BJ (cell line): ENCODE measurements at places on chromosomes 6 and 20. TPM values are rescaled to one million over a fixed set of nuclear protein-coding genes. Genes with fewer than 3 reads are reported as not detected.

DNA sequence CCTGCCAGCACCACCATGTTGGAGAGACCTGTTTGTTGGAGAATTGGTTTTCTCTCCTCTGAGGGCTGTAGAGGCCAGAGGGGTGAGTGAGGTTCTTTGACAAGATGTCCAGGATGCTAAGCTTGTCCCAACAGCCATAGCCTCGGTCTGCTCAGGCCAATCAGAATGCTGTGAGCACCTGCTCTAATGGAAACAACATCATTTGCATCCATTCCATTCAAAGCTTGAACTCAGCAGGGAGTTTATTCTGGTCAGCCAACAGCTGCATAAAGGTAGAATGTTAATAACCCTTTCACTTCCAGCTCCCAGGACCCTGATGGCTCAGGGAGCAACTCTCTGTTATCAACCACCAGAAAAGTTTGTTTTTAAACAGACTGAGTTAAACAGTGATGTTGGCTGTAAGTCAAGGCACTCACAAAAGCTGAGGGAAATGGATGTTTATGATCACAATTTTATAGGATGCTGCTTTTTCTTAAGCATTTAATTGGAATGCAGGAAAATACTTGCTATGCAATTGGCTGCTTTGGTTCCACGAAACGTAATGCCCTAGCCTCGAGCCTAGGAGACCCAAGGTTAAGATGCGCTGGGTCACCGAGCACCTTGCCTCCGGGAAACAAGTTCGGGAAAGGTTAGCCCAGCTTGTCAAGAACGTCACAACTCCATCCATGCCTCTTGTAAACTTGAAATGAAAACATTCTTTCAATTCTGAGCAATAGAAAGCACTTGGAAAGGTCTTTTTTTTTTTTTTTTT lies 155.2 kb downstream of the NFATC2 start:
- no peak for DNase-seq

Gene OPRL1
- 0.66 and 0.97 TPM in 2 replicates for polyA plus RNA-seq

Gene CCN2
- 318 and 326 TPM in 2 replicates for polyA plus RNA-seq

- no peak for DNase-seq
Measured at GRCh38 chr20:62142252-62143080, 728 bp downstream of the PSMA7 start.

DNA sequence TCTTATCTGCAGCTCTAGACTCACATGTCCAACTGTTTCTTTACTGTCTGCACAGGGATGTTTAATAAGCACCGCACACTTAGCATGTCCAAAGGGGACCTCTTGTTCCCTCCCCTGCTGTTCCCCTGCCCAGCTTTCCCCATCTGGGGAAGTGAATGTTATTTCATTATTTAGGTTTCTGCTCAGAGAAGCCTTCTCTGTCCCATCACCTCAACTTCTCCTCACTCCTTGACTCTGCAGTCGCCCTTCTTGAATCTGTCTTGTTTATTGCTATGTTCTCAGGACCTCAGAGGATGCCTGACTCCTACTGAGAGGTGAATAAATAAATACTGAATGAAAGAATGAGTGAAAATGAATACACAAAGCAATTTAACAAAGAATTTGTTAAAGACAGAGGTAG lies 121.0 kb downstream of the SASH1 start:
- no peak for DNase-seq

Gene CBLN4
- not detected in 2 replicates for polyA plus RNA-seq

- DNase-seq: no peak
Measured at GRCh38 chr6:63887002-63887751, 251.6 kb downstream of the PHF3 start.

DNA sequence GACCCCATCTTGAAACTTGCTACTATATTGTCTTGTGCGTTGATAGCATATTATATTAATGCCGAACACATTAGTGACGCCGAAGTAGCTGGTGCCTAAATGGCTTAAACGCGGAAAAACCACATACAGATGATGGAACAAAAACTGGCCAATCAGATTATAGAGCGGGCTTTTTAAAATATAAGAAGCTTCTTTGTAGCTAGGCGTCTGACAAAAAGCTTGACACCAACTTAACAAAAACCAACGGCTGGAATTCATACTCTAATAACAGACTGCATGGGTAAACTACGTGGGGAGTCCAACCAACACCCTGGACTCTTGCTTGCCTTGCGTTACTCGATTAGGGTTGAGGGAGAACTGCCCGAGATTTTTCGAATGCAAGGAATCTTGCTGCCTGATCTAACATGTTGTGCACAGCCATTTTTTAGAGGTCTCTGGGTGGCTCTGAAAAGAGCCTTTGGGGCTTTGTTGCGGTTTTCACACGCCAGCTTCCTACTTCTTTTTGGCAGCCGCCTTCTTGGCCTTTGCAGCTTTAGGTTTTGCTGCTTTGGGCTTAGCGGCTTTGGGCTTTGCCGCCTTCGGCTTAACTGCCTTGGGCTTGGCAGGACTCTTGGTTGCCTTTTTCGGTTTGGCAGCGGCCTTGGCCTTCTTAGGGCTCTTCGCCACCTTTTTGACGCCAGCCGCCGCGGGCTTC lies 45.7 kb downstream of the OR2B2 start:
- DNase-seq: no peak

- DNase-seq: no peak
Measured at GRCh38 chr6:63742060-63742459, 106.5 kb downstream of the PHF3 start.

GRCh38 chr20:15065794-15066193 lies 728.4 kb upstream of the FLRT3 start:
- DNase-seq: peak; percentile 6

Gene EYA2
- polyA plus RNA-seq: 0.85 and 1.5 TPM in 2 replicates

GRCh38 chr20:41003143-41003935 lies 25.3 kb upstream of the TOP1 start:
- peak; percentile 98 for DNase-seq

DNA sequence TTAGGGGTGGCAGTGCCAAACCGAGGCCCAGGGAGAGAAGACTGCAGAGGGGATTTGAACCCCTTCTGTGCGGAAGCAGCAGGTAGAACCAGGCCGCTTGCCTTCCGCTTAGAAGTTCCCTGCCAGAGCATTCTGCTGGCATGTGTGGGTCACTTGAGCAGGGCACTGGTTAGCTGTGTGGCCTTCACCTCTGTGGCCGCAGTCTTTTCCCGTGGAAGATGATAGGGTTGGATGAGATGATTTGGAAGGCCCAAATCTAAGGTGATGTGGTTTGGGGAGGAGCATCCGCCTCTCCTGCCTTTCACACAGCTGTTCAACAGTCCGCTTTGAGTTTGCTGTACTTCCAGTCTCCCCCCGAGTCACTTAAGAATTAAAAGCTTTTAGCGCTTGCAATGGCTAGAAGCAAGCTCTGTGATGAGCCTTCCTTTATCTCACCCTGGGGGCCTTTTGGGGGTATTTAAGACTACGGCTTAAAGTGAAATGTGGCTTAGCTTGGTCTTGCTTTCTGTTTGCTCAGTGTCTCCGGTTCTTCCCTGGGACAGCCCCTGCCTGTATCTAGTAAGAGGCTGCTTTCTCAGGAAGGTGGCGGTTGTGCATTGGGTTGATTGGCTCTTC lies 743 bp downstream of the CMTR1 start:
- no peak for DNase-seq

Gene STX16
- polyA plus RNA-seq: 39.7 and 45.5 TPM in 2 replicates

DNA sequence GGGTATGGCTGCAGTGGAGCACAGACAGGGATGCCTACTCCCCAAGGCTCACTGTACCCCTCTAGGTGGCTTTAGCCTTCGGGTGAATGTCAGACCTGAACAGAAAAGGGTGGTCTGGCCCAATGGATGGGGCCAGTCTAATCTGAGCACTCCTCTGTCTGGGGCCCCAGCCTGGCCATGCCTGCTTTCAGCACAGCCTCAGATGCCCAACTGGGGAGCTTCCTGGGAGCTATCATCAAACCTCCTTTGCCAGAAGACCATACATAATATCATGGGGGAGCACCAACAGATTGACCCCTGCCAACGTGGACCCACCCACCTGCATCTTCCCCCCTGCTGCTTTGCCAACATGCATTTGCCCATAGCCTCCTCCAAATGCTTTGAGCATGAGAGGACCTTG lies 454.1 kb upstream of the KHDRBS2 start:
- no peak for DNase-seq

Gene VIP
- 0.06 TPM in 1 of 2 replicates, not detected in the other for polyA plus RNA-seq

DNA sequence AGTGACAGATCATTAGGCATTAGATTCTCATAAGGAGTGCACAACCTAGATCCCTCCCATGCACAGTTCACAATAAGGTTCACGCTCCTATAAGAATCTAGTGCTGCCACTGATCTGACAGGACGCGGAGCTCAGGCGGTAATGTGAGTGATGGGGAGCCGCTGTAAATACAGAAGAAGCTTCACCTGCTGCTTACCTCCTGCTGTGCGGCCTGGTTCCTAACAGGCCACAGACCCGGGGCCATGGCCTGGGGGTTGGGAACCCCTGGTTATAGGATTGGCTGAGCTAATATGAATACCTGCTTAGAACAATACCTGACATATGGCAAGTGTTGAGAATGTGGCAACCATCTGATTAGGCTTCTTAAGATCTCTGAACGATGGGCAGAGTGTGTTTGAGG lies 2.4 kb downstream of the PNPLA1 start:
- no peak for DNase-seq

Gene ZNF334
- 0.93 and 1.8 TPM in 2 replicates for polyA plus RNA-seq

Gene SLC22A2
- polyA plus RNA-seq: not detected in 2 replicates

DNA sequence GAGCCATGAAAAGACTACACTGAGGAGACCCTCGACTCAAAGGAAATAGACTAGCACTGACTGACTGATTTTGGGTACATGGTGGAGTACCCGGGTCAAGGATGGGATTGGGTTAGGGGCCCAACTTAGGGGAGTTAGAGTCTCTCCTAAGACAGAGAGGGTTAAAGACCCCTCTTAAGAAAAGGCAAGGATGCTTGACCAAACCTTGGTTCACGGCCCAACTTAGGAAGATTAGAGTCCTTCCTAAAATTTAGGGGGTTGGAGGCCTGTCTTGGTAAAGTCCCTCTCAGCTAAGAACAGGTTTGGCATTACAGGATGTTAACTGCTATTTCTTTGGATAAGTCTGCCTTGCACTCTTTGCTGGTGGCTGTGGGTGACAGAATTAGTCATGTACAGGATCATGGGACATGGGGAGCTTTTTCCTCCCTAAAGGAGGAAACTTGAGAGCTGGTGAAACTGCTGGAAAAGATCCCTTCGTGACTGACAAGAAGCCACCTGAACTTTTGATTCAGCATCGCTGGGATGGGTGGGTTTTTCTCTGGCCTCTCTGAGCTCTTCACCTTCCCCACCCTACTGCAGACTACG lies 12.3 kb upstream of the SLC22A16 start:
- DNase-seq: no peak

Gene EPPIN
- polyA plus RNA-seq: not detected in 2 replicates

DNA sequence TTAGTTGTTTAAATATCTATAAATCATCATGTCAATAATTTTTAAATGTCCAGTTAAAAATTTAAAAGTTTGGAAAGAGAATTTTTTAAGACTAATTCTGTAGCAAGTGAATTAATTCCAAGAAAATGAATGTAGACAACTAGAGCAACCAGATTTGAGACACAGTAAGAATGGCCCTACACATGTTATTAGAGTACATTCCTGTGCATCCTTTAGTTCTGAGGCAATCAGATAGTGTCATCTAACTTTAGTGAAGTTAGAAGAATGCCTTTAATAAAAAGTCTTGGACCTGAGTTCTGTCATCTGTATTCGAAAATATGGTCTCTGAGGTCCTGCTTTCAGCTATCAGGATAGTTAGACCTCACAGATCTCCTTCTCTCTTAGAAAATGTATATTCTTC lies 63.7 kb downstream of the HIVEP2 start:
- DNase-seq: no peak

GRCh38 chr6:25105070-25105925 lies 169.5 kb upstream of the RIPOR2 start:
- DNase-seq: no peak
